ENCODE measurements at places on chromosomes 5 and 9. TPM values are rescaled to one million over a fixed set of nuclear protein-coding genes. Genes with fewer than 3 reads are reported as not detected.

DNA sequence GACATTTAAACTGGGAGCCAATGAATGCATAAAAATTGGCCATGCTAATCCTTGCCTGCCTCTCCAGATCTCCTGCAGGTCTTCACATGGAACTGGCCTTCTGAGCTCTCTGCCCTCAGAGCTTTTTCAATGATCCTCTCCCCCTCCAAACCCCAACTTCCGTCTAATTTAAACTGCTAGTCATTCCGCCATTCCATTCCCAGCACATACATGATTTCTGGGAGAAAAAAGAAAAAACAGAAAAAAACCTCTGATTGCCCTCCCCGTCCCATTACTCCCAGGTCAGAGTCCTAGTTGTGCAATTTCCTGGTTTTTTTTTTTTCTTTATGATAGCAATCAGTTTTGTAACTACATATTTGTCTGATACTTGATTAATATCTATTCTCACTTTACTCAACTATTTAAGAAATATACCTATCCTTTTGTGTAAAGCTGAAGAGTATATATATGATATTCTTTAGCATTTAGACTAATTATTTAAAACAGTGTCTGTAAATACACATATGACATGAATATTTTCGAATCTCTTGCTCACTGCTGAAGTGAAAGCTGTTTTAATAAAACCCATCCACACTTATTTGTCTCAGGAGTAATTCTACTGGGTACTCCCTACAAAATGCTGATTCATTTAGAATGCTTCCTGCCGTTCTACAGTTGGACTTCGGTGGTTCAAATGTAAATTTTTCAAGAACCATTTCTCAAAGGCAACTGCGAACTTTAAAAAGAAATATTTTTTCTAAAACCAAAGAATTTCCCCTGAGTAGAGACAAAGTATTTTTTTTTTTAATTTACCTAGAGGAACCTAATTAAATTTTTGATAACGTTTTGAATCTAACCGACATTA lies 1.6 kb downstream of the HINT1 start:
- DNase-seq: peak; percentile 57

GRCh38 chr9:93593144-93593658 lies 16.8 kb downstream of the PHF2 start:
- no peak for DNase-seq

DNA sequence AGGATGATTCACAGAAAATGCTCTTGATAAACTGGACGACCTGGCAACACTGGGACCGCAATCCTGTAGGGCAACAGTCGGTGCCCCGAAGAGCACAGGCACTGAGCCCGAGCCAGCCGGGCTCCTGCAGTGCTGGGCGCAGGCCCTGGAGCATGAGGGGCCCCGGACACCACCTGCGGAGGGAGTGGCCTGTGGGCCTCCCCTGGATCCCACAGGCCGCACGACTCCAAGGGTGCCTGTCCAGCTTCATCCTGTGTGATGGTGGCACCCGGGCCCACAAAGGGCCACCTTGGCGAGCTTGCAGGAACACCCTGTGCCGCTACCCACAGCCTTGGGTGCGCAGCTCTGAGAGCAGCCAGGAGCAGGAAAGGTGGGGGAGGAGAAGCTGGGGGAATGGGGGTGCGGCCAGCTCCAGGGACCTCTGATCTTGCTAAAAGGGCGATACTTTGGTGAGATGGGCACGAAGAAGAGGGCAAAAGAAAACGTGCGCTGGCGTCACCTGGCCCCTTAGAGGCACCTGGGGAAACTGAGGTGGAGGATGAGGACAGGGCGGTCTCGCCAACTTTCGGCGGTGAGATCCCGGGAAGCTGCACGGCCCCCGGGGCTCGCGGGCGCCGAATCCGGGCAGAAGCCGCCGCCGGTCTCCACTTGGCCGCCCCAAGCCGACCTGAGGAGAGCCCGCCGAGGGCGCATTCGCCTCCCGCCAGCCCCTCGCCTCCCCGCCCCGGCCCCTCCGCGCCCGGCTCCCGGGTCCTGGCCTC lies 722 bp downstream of the TBC1D9B start:
- DNase-seq: peak; percentile 31

DNA sequence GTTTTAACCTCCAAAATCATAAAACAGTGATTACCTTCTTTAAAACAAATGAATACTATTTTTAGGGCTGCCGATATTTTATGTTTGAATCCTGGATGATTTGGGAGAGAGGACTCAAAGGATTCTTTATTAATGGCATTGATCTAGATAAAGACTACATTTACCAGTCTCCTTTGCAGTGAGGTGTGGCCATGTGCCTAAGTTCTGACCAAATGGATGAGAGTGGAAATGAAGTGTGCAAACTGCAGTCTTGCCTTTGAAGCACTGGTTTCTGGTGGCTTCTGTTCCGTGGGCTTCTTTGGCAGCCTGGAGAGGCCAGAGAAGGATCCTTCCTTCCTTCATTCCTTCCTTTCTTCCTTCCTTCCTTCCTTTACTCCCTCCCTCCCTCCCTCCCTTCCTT lies 24.3 kb upstream of the GDA start:
- DNase-seq: no peak

DNA sequence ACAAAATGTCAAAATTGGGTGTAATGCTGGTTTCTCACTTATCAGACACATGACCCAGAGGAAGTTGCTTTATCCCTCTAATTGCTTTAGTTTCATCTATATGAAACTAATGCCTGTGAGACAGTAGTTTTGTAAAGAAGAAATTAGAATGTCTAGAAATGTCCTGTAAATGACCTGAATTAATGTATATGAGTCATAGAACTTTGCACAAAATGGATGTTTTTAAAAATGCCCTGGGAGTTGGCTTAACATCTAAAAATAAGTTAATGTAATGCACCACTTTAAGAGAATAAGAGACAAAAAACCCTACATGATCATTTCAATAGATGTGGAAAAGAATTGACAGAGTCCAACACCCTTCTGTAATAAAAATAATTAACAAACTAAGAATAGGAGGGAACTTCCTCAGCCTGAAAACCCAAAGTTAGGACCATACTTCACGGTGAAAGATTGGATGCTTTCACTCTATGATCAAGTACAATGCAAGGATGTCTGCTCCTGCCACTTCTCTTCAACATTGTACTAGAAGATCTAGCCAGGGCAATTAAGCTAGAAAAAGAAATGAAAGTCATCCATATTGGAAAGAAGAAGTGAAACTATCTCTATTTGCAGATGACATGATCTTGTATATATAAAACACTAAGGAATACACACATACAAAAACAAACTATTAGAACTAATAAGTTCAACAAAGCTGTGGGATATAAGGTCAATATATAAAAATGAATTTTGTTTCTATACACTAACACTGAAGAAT lies 117.9 kb downstream of the MELK start:
- no peak for DNase-seq

DNA sequence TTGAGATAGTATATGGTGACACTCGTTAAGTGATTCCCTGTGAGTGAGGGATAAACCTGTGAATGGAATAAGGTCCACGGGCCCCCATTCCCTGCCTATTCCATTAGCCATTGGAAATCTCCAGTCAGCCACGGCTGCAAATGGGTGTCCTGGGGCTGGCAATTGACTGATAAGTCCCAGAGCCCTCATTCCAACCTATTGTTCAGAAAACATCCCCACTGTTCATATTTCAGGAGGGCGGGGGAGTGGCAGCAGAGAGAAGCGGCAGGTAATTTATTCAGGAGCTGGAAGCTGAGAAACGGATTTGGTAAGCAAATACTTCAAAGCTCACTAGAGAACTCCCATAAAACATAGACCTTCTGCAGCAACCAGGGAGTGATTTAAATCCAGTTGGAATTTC lies 42.0 kb downstream of the TMEM174 start:
- no peak for DNase-seq

GRCh38 chr5:17379100-17379951 lies 118.7 kb upstream of the TAF11L2 start:
- no peak for DNase-seq

DNA sequence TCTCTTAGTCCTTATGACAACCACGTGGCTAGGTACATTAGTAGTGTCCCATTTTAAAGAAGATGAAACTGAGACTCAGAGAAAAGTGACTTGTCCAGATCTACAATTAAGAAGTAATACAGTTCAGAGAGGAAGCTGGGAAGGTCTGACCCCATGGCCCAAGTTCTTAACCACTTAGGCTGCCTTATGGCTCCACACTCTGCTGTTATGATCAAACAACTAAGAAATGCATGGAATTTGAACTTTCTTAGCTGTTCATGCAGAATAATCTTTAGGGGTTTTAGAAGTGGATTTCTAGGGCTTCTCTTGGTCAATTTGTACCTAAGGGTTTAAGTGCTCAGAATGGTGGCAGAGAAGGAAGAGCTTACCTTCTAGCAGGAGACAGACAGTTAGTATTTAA lies 128.0 kb upstream of the MSX2 start:
- DNase-seq: no peak

DNA sequence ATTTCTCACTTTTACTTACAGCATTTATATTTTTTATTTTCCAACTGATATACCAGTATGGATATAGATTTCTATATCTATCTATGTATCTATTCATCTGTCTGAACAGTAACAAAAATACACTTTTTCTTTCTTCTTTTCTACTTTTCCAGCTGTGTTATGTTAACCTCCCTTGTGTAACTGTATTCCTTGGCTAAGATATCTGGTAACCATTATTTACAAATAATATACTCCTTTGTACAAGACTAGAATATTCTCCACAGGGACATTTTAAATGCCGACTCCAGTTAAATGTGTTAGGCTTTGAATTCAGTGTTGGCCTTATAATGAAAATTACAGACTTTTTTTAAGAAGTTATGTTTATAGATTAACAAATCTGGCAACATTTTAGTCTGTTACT lies 168.7 kb downstream of the XRCC4 start:
- DNase-seq: no peak

GRCh38 chr5:59923465-59923864 lies 29.9 kb upstream of the PDE4D start:
- no peak for DNase-seq

DNA sequence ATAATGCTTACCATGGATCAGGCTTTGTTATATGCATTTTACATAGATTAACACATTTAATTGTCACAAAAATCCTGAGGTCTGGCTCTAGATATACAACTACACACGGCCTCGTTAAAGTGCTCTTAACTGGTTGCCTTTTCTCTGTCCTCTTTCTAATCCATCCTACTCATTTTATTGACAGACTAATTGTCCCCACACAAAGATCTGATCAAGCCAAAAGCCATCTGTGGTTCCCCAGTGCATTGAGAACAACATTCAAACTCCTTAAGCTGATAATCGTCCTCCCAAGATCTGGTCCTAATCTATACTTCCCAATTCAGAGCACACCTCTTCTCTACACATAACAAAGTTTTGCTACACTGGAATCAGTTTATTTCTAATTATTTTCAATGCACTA lies 23.9 kb upstream of the PPP2R2B start:
- no peak for DNase-seq

DNA sequence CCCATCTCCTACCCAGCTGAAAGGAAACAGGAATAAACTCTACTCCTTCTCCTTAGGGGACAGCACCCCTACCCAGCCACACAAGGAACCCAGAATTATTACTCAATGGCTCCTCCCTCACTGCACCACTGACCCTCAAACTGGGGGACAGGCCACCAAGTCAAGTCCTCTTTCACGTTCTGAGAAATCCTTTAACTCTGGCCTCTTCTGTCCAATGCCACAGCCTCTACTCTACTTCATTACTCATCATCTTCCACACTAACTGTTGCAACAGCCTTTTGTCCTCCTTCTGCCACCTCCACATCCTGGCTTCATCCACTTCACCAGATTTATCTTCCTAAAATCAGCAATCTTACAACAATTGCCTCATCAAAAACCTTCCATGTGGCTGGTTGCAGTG lies 6.8 kb downstream of the TTC39B start:
- no peak for DNase-seq

DNA sequence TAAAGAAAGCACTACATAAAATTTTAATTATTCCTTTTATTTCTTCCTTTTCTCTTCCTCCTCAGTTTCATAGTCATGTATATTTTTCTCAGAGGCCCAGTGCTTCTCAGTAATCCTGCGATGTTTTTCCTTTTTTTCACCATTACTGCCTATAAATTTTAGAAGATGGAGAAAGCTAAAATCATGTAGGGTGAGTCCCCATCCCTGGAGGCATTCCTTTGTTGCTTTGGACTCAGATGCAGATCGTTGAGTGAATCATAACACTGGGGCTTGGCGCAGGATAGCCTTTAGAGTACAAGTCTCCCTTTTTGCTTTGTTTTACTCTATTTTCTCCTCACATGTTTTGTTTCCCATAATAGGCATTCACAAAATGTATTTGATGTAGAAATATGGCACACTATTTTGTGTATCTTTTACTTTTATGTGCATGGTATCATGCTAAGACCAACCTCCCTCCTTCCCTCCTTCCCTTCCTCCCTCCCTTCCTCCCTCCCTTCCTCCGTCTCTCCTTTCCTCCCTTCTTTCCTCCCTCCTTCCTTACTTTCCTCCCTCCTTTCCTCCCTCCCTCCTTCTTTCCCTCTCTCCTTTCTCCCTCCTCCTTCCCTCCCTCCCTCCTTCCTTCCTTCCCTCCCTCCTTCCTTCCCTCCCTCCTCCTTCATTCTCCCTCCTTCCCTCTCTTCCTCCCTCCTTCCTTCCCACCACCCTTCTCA lies 72.4 kb downstream of the NUDT12 start:
- DNase-seq: no peak

- no peak for DNase-seq
Measured at GRCh38 chr9:90607701-90608516, 34.7 kb downstream of the DIRAS2 start.

DNA sequence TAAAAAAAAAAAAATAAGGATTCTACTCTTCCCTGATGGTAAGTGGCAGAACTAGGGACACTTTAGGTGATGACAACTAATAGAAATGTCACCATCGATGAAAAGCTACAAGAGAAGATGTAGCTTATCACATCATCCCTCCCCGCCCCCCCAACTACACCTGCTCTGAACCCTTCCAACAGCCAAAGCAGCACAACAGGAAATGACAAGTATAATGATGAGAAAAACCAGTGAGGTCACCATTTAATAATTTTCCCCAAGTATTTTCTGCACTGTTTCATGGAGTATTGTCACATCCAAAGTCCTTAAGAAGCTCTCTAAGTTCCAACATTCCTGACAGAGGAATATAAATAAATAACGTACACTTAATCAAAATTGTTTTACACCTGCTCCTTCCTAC lies 221.4 kb downstream of the EFNA5 start:
- peak; percentile 67 for DNase-seq

GRCh38 chr9:111001526-111001925 lies 36.7 kb downstream of the LPAR1 start:
- no peak for DNase-seq

Gene ZNF354C
- total RNA-seq: 6.1 TPM

Gene C9orf153
- under 0.01 TPM for total RNA-seq

Gene PCDHA7
- 0.22 TPM for total RNA-seq

Gene SCAI
- 2.6 TPM for total RNA-seq

Gene PCDHB3
- total RNA-seq: 0.60 TPM

Gene TLN1
- 165 TPM for total RNA-seq

Gene CCDC183
- total RNA-seq: 0.22 TPM

Gene NSD1
- 20.9 TPM for total RNA-seq

Data from lung microvascular endothelial cell (primary cell).